A549 treated with GW870086 at 1 μM for 4 hours (cell line): ENCODE measurements at places on chromosomes 7 and 10. TPM values are rescaled to one million over a fixed set of nuclear protein-coding genes. Genes with fewer than 3 reads are reported as not detected.

THSD7A gene
- total RNA-seq: 1.3 to 3.0 TPM (median 2.2 TPM) in 5 replicates

ZNF239 gene
- 1.7 to 2.5 TPM (median 2.3 TPM) in 5 replicates for total RNA-seq

IKZF1 gene
- total RNA-seq: not detected in 5 replicates

CPXM2 gene
- not detected in 5 replicates for total RNA-seq

AKR1C8 gene
- 0.14 to 0.31 TPM (median 0.17 TPM) in 4 of 5 replicates, not detected in the other for total RNA-seq

CDH23 gene
- total RNA-seq: 1.9 to 3.4 TPM (median 2.1 TPM) in 5 replicates

LLCFC1 gene
- not detected in 5 replicates for total RNA-seq

PPP1R9A gene
- 2.1 to 4.0 TPM (median 3.8 TPM) in 5 replicates for total RNA-seq

ABCB4 gene
- total RNA-seq: 0.03 TPM in 1 of 5 replicates, not detected in the others

PFKP gene
- 542 to 623 TPM (median 607 TPM) in 5 replicates for total RNA-seq

CCAR1 gene
- total RNA-seq: 54.7 to 63.7 TPM (median 61.3 TPM) in 5 replicates

CPN1 gene
- total RNA-seq: 0.08 to 0.42 TPM (median 0.20 TPM) in 5 replicates

IFIT1B gene
- not detected in 5 replicates for total RNA-seq

COL13A1 gene
- total RNA-seq: 0.23 to 0.65 TPM (median 0.36 TPM) in 3 of 5 replicates, not detected in the others

NCAPG2 gene
- 30.9 to 41.6 TPM (median 37.8 TPM) in 5 replicates for total RNA-seq
